T-helper 1 cell (primary cell): ENCODE measurements at places on chromosomes 1 and 21.

- DNase-seq = no peak
Observed at GRCh38 chr1:50659107-50659662, 235.9 kb upstream of the DMRTA2 start.

- DNase-seq = no peak
Observed at GRCh38 chr1:156721535-156721934, 6.7 kb upstream of the METTL25B start.

DNA sequence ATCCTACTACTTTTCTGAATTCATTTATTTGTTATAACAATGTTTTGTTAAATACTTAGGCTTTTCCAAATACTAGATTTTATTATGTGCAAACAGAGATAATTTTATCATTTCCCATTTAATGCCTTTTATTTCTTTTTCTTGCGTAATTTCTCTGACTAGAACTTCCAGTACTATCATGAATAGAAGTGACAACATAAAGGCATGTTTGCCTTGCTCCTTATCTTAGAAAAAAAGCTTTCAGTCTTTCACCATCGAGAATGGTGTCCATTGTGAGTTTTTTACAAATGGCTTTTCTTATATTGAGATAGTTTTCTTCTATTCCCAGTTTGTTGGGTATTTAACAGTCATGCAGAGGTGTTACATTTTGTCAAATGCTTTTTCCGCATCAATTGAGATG lies 453.1 kb upstream of the ZP4 start:
- no peak for DNase-seq

- no peak for DNase-seq
Observed at GRCh38 chr1:40742363-40743061, 41.1 kb upstream of the KCNQ4 start.

DNA sequence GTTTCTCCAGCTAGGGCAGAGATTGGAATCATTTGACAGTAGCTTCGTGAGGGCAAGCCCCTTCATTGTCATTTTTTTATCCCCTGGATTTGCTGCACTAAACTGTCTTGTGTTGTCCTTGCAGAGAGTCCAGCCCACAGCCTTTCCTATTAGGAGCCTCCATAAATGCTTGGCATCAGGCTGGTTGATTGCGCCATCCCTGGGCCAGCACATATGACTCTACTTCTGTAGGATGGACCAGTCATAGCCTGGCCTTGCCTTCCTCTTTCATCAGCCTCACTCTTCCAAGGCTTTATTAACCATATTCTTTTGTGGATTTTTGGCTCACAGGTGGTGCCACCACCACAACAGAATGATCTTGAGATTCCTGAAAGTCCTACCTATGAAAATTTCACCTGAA lies 31.4 kb downstream of the LY9 start:
- DNase-seq = no peak
